ENCODE measurements at places on chromosomes 2 and 18. TPM values are rescaled to one million over a fixed set of nuclear protein-coding genes. Genes with fewer than 3 reads are reported as not detected.
A peak's percentile ranks its signal among the peaks of the same experiment; 100 is the strongest.

- DNase-seq = no peak
Observed at GRCh38 chr2:29012211-29012681, 31.1 kb downstream of the TOGARAM2 start.

DNA sequence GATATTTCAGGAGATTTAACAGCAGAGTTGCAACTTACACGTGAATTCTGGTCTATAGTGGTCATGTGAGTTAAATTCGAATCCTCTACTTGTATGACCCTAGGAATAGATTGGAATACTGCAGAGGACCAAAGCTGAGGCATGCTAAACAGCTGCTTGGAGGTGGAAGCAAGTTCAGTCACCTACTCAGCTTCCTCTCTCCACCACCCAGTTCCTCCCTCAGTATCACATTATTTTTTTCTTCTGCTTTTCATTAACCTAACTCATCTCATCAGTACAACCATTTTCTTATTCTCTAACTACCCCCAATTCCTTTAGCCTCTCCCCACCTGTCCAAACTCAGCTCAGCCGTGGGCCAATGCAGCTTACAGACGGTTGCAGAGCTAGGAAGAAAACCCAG is 385.5 kb downstream of the SETBP1 start:
- no peak for DNase-seq

GRCh38 chr2:71379086-71379485 is 47.5 kb downstream of the ZNF638 start:
- peak; percentile 37 for DNase-seq

GRCh38 chr2:232581725-232582124 is 31.2 kb downstream of the EIF4E2 start:
- DNase-seq = no peak

DNA sequence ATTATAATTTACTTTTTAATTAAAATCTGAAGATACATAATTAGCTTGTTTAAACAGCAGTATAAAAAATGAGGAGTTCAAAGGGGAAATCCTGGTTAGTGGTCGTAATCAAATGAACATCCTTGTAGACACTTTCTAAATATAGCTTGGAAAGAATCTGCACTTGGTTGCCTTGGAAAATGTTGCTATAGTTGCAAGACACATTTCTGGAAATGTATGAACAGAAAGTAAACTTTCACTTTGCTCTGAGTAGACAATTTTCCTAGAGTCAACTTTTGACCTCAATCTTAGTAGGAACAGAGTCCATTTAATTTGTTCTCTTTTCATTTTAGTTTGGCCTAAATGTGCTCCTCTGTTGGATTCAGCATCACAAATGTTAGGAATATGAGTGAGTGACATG is 38.3 kb downstream of the GCA start:
- DNase-seq = no peak

GRCh38 chr18:41933778-41934177 is 21.3 kb upstream of the PIK3C3 start:
- no peak for DNase-seq

- no peak for DNase-seq
Observed at GRCh38 chr18:48355276-48356115, 53.7 kb downstream of the ZBTB7C start.

DNA sequence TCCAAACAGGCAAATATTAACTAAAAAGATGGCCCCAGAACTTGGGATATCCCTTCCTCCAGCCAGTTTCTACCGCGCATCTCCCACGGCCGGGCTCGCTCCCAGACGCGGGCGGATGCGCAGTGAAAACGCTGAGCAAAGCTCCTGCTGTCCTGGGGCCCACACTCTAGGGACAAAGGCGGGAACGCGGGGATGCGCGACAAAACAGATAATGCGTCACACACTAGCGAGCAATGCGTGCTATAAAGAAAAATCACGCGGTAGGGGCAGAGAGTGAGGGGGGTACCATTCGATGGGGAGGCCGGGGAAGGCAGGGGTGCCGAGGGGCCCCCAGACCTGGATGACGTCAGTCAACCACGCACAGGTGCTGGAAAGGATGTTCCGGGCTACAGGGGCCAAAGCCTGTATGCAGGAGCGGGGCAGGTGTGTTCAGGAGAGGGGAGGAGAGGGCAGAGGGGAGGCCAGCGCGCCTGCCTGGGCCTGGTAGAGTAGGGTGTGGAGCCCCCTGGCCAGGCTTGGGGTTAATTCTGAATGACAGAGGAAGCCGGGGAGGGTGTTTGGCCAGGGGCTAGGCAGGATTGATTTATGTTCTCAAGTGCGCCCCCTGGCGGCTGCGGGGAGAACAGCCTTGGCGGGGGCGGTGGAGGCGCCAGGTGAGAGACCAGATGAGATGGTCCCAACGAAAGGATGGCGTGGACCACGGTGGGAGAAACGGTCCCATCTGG is 14.9 kb upstream of the ITM2C start:
- DNase-seq = no peak

DNA sequence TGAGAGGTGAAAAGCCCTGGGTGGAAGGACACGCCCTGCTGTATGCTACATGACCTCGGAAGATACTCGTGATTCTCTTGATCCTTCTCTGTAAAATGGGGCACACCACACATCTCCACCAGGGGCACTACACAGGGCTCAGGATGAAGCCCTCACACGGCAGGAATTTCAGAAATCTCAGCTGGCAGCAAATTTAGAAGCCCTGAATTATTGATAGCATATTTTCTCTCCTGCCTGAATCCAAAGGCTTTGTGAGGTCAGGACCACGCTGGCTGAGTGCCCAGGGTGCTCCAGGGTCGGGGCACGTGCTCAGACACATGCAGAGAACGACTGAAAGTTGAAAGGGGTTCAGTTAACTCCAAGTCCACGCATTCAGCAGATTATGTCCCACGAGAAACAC is 42.1 kb upstream of the GALR1 start:
- no peak for DNase-seq

- no peak for DNase-seq
Observed at GRCh38 chr2:217797661-217798069, 205.1 kb downstream of the TNS1 start.

DNA sequence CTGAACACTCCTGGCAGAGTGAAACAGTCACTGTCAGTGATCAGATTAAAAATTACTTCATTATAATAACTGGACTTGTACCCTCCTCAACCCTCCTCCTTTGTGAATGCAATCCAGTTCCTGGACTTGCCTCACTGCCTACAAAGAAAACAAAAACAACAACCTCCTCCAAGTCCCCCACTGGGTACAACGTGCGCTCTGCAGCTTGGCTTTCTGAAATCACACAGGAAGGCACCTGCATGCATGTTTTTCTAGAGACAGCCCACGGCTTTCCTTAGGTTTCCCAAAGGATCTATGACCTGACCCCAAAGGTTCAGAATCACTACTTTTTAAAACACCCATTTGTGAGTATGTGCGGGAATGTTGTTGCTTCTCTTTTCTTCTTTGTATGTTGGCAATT is 61.4 kb upstream of the TUBA3E start:
- DNase-seq = no peak

DNA sequence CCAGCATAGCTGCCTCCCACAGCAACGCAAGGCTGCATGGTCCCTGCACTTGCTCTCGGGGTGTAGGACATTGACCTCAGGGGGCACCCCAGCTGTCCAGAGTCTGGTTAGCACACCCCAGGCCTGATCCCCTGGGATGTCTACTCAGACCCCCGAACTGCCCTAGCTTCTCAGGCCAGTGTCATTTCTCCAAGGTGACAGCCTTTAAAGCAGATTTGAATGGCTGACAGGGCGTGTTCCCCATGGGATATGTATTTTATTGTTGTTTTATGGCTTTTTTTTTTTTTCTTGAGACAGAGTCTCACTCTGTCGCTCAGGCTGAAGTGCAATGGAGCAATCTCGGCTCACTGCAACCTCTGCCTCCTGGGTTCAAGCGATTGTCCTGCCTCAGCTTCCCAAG is 40.8 kb upstream of the PTMA start:
- DNase-seq = no peak

DNA sequence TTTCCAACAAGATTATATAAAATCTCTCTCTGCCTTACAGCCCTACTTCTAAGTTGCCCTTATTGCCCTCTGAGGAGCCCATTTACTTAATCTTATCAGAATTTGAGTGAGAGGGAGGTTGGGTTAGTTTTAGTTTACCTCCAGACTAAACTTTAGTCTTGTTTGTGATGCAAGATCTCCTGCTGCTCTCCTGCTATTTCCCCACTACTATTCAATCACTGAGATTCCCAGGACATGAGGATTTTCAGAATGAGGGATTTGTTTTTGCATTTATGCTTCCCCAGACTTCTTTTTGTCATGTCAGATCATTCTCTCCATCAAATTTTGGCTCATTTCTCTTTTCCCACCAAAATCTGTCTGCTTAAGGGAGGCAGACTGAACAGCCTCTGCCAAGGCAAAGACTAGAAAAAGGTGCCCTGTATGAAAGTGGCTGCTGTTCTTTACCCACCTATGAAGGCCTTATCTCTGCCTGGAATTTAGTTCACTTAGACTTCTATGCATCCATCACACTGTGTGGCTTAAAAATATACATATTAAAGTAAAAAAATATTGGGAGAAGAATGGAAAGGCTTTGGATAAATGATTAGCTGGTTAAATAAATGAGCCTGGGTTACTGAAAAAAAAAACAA is 401.3 kb downstream of the PID1 start:
- no peak for DNase-seq

GRCh38 chr2:113980946-113981345 is 91.1 kb downstream of the ACTR3 start:
- no peak for DNase-seq

The CABYR gene
- 5.5 TPM for total RNA-seq

The ITGB6 gene
- 68.5 TPM for total RNA-seq

The OTOS gene
- not detected for total RNA-seq

The IL1B gene
- 0.13 TPM for total RNA-seq

The SNTG2 gene
- 0.38 TPM for total RNA-seq

The GYPC gene
- 137 TPM for total RNA-seq

The PLCD4 gene
- total RNA-seq = 0.27 TPM

The SCYGR4 gene
- not detected for total RNA-seq

Measured in kidney epithelial cell (primary cell).